ENCODE measurements at places on chromosomes 3 and 15. TPM values are rescaled to one million over a fixed set of nuclear protein-coding genes. Genes with fewer than 3 reads are reported as not detected.

Gene EIF2A
- total RNA-seq, result 68.9 TPM

Gene NR2E3
- not detected for total RNA-seq

DNA sequence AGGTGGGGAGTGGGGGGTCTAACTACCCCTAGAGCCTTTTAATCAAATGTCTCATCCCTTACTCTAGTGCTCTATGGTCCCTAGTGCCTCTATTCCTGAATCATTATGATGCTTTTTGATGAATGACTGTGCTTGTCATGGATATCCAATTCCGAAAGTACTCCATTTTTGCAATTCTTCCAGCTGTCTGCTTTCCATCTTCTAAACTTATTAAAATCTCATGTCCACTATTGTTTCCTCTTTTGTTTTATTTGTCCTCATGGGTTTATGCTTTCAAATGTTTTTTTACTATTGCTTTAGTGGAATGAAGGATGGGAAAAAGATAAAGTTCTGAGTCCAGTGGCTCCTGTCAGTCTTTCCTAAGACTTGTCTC, 77.2 kb upstream of the KCNMB2 start:
- DNase-seq, result no peak

GRCh38 chr15:71294911-71295602, 179.8 kb downstream of the THSD4 start:
- no peak for DNase-seq

DNA sequence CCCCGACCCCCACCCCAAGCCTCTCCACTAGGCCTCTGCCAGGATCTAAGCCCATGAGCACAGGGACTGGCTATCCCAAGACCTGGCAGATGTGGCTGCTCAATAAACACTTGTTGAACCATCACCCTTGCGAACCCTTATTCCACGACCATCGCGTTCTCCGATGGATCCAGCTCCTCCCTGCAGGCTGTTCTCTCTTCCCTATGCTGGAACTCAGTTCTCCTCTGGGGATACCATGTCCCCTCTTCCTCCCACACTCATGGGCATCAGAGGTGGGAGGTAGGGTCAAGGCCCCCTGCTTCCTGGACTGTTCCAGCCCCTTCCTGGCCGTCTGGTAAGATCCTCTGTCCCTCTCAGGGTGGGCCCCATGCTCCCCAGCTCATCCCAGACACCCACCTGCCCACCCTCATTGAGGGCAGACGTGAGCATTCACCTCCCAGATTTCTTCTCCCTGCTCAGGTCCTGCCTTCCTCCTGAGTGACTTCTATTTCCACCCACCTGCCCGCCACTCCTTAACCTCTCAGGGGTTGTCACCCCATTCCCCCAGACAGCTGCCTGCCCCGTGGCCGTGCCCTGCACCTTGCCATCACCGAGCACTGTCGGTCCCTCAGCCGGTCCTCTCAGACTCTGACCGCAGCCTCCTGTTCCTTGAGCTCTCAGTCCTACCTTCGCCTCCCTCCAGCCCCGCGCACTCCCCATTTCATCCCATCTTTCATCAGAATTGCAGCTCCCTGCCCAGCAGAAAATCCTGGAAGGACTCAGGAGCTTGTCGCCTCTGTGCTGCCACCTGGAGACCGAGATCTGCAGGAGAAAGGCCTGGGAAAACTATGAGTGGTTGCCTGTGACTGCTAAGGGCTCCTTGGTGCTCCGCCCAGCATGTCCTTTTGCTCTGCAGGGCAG, 42.0 kb downstream of the PML start:
- peak; percentile 73 for DNase-seq

- DNase-seq, result no peak
These were observed 99.1 kb downstream of the TUSC7 start for GRCh38 chr3:116808725-116809124.

GRCh38 chr3:20776692-20777091, 590.7 kb upstream of the SGO1 start:
- no peak for DNase-seq
